ENCODE measurements at places on chromosomes 2 and 18.

DNA sequence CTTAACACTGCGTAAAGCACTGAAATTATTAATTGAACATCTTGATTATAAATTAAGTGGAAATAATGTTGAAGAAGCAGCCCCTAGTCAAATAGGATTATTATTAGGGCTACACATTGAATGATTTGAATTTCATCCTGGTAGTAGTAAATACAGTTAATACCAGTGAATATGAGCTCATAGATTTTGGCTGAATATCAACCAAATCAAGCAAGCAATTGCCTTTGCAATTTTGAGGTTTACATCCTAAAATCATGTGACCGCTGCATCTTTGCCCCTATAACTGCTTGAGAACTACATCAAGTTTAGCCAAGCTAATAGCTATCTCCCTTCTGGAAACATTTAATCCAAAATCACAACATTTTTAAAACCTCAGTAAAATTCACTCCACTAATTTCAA, 801.2 kb upstream of the PIK3C3 start:
- no peak for DNase-seq

GRCh38 chr2:203437511-203437910, 97.6 kb downstream of the RAPH1 start:
- DNase-seq: no peak

GRCh38 chr2:212364112-212364985, 174.3 kb downstream of the ERBB4 start:
- DNase-seq: no peak

DNA sequence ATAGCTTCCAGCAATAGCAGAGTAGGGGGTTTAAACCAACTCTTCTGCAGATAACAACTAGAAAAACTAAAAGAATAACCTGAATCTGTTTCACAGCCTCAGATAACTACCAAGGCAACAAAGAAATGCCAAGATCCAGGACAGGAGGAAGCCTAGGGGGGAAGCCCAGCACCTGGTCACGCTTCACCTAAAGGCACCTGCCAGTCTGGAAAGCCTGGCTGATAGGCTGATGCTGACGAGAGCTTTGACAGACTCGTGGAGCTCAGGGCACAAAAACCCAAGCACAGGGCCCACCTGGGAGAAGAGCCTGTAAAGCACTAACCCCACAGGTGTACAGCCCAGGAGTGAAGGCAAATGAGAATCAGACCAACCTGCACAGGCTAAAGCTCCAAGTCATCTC, 22.6 kb downstream of the EIPR1 start:
- no peak for DNase-seq

DNA sequence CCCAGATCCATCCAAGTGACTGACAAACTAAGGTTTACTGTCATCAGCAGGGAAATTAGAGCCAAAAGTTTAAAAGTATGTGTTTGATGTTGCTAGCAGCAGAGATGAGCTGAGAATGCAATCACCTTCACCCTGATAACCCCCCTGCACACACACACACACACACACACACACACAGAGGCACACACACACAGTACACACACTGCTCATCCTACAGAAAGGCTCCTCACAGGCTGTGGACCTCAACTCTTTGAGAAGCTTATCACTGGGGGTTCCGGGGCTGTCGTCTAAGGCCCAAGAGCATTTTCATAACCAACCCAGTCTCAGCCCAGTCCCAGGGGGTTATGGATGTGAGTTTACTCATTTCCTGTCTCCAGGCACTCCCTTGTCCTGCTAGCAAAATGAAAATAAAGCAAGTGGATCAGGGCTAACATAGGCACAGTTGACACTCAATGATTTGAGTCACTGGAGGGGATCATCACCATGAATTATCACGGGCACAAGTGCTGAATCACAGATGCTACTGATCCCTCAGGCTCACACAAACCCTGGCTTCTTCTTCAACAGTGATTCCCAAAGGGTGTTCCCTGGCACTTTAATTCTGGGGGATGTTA, 76.6 kb downstream of the ALK start:
- no peak for DNase-seq

DNA sequence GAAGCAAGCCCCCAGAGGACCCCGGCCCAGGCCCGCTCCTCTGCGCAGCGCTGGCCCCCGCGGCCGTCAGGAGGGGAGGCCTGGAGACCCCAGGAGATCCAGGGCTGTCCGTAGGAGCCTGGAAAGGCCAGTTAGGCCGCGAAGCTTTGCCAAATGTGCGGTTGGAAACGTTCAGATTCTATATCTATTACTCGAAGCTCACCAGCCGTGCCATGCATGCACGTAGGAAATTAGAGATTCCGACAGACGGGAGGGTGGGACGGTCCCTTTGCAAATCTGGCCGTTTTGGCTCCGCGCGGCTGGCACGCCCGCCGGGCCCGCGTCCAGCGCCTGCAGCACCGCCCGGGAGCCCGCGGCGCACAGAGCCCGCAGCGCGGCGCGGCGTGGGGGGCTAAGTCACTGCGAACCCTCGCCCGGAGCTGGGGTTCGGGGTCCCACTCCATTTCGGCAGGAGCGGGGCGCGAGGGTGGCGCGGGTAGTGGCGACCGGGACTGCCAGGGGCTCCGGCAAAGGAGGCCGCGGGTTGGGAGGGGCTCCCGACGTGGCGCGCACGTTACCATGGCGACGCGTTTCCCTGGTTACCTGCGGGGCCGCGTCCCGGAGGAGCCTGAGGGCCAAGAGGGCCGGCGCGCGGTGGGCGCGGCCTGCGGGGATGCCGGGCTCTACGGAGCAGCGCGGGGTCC, 488.6 kb upstream of the SMIM21 start:
- no peak for DNase-seq

- no peak for DNase-seq
These were observed 47.7 kb downstream of the TMEM182 start for GRCh38 chr2:102809291-102810189.

GRCh38 chr2:170420961-170421687, 243.2 kb downstream of the MYO3B start:
- DNase-seq: no peak

- no peak for DNase-seq
These were observed 985.0 kb downstream of the DPP10 start for GRCh38 chr2:115427436-115427835.

DNA sequence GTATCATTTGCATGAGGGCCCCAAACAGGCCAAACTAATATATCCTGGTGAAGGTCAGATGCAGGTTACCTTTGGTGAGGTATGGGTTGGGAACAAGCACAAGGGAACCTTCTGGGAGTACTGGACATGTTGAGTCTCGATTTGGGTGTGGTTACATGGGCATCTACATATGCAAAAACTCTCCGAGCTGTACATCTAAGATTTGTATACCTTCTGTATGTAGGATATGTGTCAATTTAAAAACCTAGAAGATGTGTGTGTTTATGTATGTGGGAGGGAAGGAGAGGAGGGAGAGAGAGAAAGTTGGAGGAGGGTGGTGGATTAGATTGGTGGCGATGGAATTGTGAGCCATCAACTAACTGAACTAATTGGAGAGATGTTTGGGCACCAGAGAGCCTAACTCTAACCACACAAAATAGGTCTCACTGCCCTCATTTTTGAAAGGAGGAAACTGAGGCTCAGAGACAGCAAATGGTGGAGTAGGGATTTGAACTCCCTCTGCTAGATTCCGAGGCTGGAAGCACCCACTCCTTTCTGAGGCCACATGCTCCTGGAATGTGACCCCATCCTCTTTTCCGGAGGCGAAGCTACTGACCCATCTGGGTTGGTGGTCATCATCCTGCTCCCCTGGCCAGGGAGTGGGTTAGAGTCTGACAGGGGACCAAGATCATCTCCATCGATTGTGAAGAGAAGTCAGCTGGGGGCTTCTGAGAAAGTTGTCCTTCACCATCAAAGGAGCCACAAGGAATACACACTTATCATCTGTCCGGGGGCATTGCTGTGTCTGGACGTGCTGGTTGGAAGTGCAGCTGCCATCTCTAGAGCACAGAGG, 107.3 kb upstream of the MYCN start:
- no peak for DNase-seq

- DNase-seq: no peak
These were observed 151.4 kb downstream of the TNS1 start for GRCh38 chr2:217851191-217852020.

- DNase-seq: no peak
These were observed 8.5 kb upstream of the UNC80 start for GRCh38 chr2:209763106-209763505.

- DNase-seq: no peak
These were observed 22.7 kb upstream of the CASP8 start for GRCh38 chr2:201237486-201238123.

DNA sequence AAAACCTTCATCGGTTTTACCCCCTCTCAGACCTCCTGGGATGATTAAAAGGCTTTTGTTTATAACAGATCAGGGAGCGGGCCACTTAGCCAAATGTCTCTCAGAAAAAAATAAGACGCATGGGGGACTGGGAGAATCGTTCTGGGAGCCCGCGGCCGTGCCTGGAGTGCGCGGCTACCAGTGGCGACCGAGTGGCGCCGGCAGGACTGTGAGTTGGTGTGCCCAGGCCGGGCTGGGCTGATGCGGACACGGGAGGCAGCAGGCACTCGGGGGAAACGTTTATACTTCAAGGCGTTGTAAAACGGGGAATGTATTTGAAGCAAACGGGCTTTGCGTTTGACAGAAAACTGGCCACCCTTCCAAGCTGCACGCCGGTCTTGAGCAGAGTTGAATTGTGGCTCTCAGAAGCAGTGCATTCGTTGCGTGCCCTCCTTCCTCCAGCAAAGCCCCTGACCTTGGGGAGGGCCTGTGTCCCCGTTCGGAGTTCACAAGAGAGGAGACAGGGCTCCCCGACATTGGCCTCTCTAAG, 4.7 kb upstream of the HOXD10 start:
- DNase-seq: no peak

- no peak for DNase-seq
These were observed 487.3 kb upstream of the NETO1 start for GRCh38 chr18:73355121-73355520.

DNA sequence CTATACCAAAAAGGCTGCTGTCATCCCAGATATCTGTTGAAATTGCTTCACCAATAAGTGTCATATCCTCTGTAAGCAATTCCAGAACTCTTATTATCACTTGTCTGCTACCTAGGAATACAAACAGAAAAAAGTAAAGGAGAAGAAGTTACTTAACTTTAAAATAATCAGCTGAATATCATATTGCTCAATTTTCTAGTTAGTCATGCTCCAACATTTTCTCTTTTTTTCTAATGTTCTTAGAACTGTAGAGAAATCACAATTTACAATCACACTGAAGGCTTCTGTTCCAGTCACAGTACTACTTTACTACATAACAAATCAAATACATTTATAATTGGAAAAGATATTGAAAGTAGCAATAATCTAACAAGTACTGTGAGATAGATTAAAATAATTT, 17.4 kb downstream of the RTTN start:
- no peak for DNase-seq

GRCh38 chr18:3584897-3585460, 135.0 kb downstream of the TGIF1 start:
- DNase-seq: no peak

GRCh38 chr2:178756343-178756742, 50.9 kb downstream of the TTN start:
- no peak for DNase-seq

- no peak for DNase-seq
These were observed 51.9 kb downstream of the SRD5A2 start for GRCh38 chr2:31528823-31529222.

DNA sequence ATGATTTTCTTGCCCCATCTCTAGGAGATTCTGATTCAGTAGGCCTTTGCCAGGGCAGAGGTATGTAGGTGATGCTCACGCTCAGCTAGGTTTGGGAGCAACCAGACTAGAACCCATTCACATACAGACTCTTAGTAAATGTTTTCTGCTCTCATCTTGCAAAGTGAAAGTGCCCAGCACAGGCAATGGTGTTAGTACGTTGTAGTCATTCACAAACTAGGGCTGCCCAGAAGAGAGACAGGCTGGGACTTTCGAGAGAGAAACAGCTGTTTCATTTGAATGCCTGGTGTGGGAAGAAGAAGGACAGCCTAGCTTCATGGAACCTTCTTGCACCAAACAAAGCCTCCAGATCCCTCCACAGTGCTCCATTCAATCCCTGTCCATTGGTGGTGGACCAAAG, 19.4 kb downstream of the DDX18 start:
- no peak for DNase-seq

DNA sequence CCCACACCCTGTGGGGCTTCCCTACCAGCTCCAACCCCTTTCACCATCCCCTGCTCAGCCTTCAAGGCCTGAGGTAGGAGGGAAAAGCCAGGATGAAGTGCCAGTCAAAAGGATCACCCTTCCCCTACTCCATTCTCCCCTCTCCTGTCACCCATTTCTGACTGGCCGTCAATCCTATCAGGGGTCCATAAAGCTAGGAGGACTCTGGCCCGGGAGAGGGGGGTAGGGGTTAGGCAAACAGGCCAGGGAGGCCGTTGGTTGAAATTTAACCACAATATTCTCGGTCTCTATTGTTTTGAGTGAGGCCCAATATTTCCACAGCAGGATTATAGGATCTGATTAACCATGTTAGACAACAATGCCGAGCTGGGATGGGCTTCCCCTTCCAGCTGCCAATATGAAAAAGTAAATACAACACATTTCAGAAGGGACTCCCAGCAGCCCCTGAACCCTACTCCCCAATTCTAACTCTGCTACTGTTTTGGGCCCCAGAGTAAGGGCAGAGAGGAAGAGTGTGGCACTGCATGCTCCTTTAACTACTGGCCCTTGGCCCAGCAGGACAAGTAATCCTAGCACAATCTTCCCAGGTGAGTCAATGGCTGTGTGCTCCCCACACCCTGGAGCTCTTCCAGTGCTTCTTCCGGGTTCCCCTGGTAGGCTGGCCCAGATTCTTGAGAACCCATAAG, 10.6 kb upstream of the IHH start:
- DNase-seq: no peak

- no peak for DNase-seq
These were observed 20.5 kb downstream of the FHL2 start for GRCh38 chr2:105378276-105378840.
